Activated CD8-positive, alpha-beta memory T cell treated with anti-CD3 and anti-CD28 coated beads for 48 hours (primary cell): ENCODE measurements at places on chromosomes 2 and 18.

GRCh38 chr2:177799531-177799930, 273.0 kb downstream of the PDE11A start:
- no peak for DNase-seq

DNA sequence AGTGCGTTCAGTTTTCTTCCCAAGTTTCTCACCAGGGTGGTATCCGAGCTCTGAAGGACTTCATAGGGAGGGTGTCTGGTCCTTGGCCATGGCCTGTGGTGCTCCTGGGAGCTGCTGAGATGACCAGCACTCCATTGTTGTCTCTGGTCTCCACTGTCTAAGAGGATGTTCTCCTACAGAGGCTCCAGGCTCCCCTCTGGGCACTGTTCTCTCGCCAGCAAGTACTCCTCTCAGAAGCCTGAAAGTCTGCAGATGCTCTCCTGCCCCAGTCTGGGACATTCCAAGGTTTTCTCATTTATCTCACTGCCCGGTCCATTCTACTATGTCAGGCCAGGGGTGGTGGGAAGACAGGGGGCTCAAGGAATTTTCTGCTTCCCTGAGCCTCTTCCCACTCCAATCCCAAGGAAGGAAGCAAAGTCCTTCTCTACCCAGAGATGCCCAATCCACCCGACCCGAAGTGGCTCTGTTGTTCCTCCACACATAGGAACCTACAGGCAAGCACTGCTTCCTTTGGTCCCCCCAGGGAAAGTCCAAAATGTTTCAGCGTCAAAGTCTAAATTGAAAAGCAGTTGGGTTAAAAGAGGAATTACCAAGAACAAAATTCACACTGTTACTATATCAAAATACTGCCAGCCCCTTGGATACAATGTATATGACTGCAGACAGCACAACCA, 110.5 kb downstream of the GYPC start:
- DNase-seq, result no peak

DNA sequence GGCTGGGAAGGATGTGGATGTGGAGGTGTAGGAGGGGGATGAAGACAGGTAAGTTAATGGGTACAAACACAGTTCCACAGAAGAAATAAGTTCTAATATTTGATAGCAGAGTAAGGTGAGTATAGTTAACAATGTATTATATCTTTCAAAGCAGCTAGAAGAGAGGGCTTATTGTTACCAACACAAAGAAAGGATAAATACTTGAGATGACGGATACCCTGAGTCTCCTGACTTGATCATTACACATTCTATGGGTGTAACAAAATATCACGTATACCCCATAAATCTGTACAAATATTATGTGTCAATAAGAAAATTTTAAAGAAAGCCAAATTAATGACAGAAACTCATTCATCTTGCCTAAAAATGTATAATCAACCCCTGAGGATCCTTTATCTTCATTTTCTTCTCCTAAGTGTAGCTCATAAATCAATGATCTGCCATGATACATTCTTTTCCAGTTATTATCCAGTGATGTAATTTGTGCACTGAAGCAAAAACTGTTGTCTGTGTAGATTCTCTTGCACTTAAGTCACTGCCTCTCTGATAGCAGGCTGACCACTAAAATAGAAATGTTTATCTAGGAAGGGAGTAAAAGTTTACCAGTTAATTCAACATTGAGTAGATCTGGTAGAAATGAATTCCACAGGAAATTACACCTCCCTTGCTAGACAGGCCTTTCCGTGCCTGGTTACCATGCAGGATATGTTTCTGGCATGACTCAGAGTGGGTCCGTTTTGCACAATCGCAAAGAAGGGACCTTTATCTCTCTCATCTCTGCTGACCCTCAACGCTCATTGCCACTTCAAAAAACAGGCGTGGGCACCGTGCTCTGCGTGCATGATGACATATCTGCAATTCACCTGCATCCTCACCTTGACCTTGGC, 249.7 kb upstream of the NCKAP5 start:
- no peak for DNase-seq

- no peak for DNase-seq
These were observed 83.4 kb downstream of the RAPH1 start for GRCh38 chr2:203451689-203452088.

GRCh38 chr2:64211276-64211921, 67.2 kb upstream of the PELI1 start:
- DNase-seq, result no peak

GRCh38 chr2:10220045-10220901, 82.4 kb upstream of the HPCAL1 start:
- DNase-seq, result no peak

- DNase-seq, result no peak
These were observed 117.6 kb downstream of the CAMKMT start for GRCh38 chr2:44479127-44479887.

GRCh38 chr2:58466804-58467203, 225.7 kb upstream of the FANCL start:
- DNase-seq, result no peak

DNA sequence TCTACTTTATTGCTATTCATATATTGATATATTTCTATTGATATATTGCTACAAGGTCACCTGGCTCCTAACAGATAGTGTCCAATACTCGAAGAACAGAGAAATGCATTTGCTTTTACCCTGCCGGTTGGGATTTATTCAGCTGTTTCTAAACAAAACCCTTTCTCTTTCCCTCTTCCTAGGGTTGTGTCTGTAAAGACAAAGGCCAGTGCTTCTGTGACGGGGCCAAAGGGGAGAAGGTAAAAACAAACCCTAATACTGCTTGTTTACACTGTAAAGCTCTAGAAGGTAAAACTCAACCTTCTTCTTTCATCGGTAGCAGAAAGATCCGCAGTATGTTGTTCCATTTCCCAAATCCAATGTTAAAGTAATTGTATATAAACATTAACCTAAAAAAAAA, 73.4 kb downstream of the COL4A3 start:
- DNase-seq, result no peak
